ENCODE measurements at places on chromosomes 7 and 10.

- no peak for DNase-seq
Observed at GRCh38 chr10:99357691-99358090, 28.5 kb downstream of the CNNM1 start.

DNA sequence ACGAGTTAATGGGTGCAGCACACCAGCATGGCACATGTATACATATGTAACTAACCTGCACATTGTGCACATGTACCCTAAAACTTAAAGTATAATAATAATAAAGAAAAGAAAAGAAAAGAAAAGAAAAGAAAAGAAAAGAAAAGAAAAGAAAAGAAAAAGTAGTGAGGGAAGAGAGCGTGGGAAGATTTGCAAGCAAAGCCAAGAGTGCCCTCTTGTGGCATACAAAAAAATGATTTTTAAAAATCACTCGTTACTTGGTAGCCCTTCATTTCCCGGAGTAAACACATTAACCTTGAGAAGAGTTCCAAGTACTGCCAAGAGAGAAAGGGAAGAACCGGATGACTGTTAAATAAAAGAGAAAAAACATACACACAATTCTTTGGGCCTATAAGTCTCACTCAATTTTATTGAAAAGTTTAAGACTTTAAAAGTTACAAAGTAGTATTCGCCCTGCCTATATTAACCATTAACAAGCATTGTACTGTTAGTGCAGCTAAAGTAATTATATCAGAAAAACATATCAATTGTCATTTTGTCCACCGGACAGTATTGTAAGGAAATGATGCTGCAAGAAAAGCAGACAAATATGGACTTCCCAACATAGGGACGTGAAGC lies 6.2 kb upstream of the CH25H start:
- no peak for DNase-seq

GRCh38 chr10:85598646-85599045 lies 767.9 kb downstream of the GRID1 start:
- DNase-seq = no peak

GRCh38 chr10:78301481-78301880 lies 267.8 kb downstream of the RPS24 start:
- DNase-seq = peak; percentile 39

- no peak for DNase-seq
Observed at GRCh38 chr7:27163288-27164044, 1.9 kb downstream of the HOXA9 start.

- no peak for DNase-seq
Observed at GRCh38 chr10:72122221-72122620, 33.9 kb upstream of the SPOCK2 start.

DNA sequence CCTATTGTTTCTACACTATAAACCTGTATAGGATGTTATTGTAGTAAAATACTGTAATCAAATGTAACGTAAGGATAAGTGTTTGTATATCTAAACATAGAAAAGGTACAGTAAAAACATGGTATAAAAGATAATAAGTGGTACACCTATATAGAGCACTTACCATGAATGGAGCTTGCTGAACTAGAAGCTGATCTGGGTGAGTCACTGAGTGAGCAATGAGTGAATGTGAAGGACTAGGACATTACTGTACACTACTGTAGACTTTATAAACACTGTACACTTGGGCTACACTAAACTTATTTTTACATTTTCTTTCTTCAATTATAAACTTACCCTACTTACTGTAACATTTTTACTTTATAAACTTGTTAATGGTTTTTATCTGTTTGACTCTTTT lies 732.9 kb upstream of the LRRN3 start:
- no peak for DNase-seq

GRCh38 chr10:86974484-86974883 lies 6.2 kb downstream of the ADIRF start:
- no peak for DNase-seq

DNA sequence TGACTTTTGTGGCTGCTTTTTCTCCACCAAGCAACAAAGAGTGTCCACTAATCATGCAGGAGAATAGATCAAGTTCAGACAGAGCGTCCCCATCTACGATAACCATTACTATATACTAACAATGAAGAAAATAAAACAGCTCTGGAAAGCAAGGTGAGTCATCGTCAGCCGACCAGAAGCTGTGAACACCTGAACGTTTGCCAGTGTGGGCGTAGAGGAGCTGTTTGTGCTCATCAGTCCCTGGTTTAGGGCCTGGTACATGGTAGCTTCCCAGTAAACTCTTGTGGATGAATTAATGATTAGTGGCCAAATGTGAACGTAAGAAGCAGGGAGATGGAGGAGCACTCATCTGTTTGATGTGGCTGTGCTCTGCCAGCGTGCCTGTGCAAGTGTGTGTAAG lies 180.7 kb downstream of the EVX1 start:
- DNase-seq = no peak

- no peak for DNase-seq
Observed at GRCh38 chr10:82643601-82644000, 768.6 kb downstream of the NRG3 start.

DNA sequence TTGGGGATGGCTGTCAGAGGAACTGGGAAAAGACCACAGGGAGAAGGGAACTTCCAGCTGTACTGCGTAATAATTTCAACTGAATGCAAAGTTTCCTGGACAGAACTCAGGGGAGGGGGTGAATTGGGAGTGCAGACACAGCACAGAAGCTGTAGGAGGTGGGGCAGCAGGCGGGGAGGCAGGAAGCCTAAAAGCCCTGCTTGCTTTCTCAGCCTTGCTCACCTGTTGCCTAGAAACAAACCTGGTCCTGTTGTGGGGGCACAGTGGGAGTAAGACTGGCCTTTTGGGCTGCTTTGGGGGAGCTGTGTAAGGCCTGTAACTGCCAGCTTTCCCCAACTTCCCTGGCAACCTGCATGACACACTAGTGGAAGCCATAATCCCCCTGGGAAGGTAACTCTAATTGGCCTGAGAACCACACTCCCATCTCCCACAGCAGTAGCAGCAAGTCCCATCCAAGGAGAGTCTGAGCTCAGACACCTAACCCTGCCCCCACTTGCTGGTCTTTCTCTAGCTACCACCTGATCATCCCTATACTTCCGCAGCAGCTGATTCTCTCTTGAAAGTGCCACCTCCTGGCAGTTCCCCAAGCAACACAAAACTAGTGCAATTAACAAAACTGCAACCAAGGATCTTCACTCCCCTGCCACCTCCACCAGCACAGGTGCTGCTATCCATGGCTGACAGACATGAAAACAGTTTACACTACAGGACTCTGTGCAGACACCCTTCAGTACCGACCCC lies 1239.3 kb downstream of the SORCS1 start:
- no peak for DNase-seq

GRCh38 chr7:128168667-128169210 lies 72.3 kb upstream of the LEP start:
- DNase-seq = no peak

GRCh38 chr10:120597902-120598301 lies 140.9 kb downstream of the PLPP4 start:
- no peak for DNase-seq

DNA sequence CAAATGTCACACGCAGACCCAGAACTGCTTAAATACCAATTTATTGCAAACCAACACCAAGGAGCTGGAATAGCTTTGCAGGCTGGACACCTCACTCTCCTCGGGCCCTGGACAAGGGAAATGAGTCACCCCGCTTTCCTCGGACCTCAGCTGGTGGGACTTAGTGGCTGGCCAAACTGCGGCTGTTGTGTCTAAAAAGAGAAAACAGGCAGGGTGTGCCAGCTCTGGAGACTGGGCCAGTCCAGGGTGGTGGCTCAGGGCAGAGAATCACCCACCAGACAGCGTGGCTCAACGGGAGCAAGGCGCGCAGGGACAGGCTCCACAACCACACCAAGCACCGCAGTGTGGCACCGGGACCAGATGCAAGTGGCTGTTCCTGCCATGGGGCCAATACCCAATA lies 58.2 kb upstream of the CAMK2B start:
- DNase-seq = peak; percentile 39

- no peak for DNase-seq
Observed at GRCh38 chr10:53298443-53298842, 525.9 kb upstream of the MBL2 start.

DNA sequence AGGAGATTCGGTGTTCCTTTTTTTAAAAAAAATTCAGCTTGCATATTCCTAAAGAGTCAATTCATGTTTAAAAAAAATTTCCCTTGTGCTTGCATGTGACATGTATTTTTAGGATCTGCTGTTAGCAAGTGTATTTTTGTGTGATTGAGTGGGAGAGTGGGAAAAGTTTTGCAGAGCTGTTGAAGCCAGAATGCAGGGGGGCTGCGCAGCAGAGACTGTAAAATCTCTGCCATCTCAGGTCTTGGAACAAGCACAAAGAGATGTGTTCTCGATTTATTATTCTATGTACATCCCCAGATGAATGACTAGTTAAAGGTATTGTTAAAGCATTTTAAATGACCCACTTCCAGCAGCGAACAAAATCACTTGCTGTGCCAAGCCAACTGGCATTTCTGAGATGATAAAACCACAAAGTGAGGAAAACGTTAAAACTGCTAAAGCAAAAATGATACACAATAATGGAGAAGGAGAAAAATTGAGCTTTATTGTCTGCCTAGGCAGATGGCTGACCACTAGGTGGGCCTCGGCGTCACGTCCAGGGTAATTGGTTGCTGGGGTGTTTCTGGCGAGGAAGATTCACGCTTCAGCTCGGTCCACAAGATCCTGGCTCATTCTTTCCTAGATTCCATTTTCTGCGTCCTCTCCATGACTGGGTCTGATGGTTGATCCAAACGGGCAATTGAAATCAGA lies 67.0 kb upstream of the ATRNL1 start:
- no peak for DNase-seq

DNA sequence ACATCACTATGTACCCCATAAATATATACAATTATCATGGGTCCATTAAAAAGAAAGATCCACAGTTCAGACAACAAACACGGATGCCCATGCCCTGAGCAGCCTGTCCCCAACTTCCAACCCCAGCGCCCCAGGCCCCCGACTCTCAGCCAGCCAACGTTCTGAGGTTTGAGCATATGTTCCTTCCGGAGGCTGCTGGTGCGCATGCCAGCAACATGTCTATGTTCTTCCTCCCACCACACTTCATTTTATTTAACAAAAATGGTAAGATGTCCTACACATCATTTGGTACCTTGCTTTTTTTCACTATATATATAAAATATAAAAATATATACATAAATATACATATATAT lies 250.9 kb downstream of the MAD1L1 start:
- no peak for DNase-seq

GRCh38 chr10:17219024-17219423 lies 9.0 kb upstream of the VIM start:
- DNase-seq = no peak

DNA sequence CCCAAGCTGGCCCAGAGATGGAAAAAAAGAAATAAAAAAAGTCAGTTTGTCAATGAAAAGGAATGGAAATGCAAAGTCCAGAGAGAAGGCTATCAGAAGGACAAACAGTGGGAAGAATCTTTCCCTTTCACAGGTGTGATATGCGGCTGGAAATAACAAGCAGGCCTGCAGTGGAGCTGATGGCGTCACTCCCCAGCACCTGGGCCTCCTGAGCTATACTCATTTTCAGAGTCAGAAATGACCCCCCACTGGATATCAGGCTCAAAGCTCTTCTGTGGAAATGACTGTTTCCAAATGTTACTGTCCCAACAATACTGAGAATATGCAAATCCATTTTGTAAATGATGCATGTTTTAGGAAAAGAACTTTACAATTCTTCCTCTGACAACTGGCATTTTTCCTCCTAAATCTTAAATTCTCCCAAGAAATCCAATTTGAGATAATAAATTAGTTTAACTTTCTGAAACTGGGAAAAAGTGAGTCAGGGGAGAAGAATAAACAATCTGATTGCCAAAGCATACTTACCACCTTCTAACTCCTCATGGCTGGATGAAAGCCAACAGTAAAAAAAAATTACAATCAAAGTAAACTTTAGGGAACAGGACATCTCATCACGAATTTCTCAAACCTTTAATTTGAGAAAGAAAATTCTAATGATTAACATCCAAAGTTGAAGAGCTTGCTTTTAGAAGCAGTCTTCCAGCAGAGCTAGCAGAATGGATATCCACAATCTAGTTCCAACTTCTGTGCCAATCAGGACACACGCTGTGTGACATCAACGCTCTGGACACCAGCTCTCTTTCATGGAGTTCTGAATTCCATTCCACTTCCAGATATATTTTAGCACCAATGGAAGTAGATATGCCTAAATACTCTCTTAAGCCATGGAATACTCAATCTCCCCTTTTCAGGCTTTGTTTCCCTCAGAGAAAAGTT lies 5.3 kb upstream of the CUZD1 start:
- no peak for DNase-seq

GRCh38 chr10:34575882-34576281 lies 239.2 kb downstream of the PARD3 start:
- DNase-seq = no peak

DNA sequence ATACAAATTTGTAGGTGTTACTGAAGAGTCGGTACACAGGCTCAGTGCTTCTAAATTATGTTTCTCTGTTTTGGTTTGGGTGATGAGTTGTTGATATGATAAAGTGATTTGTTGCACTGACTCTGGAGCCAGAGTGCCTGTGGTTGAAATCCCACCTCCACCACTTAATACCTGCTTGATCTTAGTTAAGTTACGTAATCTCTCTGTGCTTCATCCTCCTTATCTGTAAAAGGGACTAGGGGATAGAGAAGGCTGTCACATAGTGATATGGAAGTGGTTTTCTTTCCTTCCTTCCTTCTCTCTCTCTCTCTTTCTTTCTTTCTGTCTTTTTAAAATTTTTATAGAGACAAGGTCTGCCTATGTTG lies 664 bp upstream of the HPS6 start:
- DNase-seq = no peak
